ENCODE measurements at places on chromosomes 6 and 20. TPM values are rescaled to one million over a fixed set of nuclear protein-coding genes. Genes with fewer than 3 reads are reported as not detected.

Gene KIAA1755
- total RNA-seq: 51.5 TPM

Gene RHAG
- 2.4 TPM for total RNA-seq

DNA sequence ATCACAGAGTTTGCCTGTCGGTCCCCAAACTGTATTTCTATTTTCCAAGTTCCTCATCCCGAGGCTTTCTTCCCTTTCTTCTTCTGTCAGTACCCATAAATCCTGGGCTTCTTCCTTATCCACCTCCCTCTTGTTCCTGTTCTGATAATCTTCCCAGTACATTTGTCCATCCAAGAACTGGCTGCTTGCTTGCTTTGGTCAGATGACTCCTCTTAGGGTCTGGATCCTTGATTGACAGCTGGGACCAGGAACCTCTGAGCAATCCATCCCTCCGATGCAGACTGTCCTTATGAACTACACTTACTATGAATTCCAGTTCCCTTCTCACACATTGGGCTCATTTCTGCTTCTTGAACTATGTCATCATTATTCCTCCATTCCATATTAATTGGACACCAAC is 275.3 kb upstream of the CITED2 start:
- no peak for DNase-seq

DNA sequence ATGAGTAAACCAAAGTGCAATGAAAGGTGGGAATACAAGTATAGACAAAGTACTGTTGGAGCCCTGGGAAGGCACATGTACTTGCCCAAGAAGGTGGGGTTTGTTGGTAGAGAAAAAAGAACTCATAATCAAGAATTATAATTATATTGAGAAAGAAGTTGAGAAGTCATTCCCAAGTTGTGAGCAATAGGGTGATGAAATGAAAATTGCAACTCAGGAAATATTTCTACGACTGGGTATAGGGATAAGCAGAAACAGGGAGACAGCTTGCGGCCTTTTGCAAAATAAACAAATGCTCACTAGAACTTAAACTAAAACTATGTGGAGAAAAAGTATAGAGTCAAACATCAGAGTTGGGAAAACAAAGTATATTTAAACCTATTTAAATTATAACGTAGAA is 250.7 kb upstream of the FAM83B start:
- no peak for DNase-seq

DNA sequence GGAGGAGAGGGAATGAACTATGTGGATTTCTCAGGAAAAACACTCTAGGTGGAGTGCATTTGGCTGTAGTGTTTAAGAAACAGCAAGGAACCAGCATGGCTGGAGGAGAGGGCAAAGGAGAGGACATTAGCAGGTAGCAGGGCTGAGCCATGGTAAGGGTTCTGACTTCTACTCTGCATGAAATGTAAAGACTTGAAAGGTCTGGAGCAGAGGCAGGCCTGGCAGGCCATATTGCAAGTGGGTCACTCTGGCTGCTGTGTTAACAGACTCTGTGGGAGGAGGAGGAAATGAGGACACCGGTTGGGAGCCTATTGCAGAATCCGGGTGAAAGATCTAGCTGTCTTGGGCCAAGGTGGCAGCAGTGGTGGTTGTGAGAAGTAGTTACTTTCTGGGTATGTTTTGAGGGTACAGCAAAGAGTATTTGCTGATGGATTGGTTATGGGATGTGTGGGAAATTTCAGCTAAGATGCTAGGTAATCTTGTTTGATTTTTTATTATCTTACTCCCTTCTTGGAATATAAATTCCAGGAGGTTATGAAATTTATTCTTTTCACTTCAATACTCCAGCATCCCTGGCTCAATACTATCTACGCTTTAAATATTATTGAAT is 115.9 kb upstream of the BCLAF1 start:
- no peak for DNase-seq

GRCh38 chr20:25297141-25297905 is 49.4 kb downstream of the PYGB start:
- no peak for DNase-seq

GRCh38 chr6:89826029-89826528 is 3.6 kb upstream of the CASP8AP2 start:
- no peak for DNase-seq

DNA sequence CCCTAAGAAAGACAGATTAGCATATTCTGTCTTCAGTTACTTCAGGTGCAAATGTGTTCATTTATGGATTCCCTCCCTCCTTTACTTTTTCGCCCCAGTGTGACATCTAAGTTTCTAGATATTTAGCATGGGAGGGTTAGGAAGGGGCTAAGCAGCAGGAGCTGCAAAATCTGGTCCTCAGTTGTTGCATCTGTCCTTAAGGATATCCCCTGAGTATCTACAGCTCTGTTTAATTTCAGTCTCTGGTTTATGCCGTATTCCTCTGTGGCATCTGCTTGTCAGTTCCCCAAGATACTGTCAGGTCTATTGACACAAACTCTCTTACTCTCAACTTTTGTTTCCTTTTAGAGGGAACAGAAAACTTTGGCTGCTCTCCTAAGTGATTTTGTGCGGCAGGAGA is 754.6 kb upstream of the MAP3K7 start:
- DNase-seq: no peak

- no peak for DNase-seq
These were observed 41.7 kb upstream of the EMILIN3 start for GRCh38 chr20:41408156-41408794.

Gene TRIM31
- not detected for total RNA-seq

GRCh38 chr6:45951321-45952167 is 64.1 kb downstream of the CLIC5 start:
- no peak for DNase-seq

DNA sequence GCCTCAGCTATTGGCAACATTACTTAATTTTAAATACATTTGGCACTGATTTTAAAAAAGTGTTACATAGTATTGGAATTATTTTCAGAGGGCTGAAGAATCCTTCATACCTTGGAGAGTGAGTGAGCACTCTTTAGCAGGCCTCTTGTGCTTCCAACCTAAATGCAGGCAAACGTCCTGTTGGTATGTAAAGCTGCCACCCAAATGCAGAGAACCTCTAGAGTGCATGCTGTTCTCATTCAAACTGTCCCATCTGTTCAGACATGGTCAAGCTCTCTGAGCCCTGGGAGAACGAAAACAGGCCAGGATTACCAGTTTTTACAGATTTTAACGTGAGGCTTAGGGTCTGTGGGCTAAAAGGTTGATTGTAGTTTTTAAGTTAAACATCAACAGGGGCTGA is 378.0 kb upstream of the FLRT3 start:
- DNase-seq: no peak

DNA sequence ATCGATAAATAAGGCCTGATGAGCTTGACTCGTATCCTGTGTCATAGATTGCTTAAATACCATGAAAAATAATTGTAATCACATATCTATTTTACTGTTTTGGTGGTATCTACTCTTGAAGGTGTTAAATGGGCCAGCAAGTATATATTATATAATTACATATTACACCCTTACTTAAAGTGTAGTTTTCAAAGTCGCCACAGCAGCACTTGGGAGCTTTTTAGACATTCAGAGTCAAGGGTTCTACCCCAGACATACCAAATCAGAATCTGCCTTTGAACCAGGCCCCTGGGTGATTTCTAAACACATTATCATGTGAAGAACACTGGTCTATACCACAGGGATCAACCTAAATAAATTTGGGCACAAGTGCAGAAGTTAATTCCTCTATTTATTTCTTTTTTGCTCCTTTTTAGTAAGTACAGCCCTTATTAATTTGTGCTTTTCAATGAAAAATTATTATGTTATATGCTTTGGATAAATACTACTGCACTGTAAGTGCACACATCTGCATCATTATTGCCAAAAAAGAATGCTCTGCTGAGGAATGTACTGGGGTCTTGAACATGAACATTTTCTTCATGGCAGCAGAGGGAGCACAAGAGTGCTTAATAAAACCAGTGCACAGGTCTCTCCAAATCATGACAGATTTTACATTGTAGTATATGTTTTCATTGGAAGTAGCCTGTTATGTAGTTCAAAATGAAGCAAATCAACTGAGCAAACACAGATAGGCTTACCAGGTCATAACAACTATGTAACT is 3.1 kb upstream of the ATXN1 start:
- no peak for DNase-seq

GRCh38 chr6:149114167-149114566 is 203.3 kb upstream of the TAB2 start:
- peak; percentile 53 for DNase-seq

Gene RSPO3
- total RNA-seq: 4.0 TPM

- no peak for DNase-seq
These were observed 119.9 kb upstream of the ENPP5 start for GRCh38 chr6:46290421-46291274.

Gene BMP7
- total RNA-seq: 47.3 TPM

Gene BCAS4
- total RNA-seq: 7.8 TPM

Gene CD24
- total RNA-seq: 285 TPM

GRCh38 chr20:21228511-21228910 is 74.6 kb upstream of the XRN2 start:
- DNase-seq: no peak

- peak; percentile 51 for DNase-seq
These were observed 429.6 kb upstream of the JARID2 start for GRCh38 chr6:14816116-14816859.

DNA sequence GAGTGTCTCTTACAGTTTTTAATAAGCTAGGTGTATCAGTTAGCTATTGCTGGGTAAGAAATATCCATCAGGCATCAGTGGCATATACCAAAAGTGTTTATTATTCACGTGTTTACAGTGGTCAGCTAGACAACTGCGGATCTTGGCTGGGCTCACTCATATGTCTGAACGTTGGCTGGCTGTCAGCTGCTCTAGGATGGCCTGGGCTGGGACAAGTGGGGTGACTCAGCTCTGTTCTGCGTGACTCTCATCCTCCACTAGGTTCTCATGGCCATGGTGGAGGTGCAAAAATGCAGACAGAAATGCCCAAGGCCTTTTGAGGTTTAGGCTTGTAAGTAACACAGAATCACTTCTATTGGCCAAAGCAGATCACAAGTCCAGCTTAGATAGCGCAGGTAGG is 22.0 kb downstream of the ZNF341 start:
- DNase-seq: no peak

DNA sequence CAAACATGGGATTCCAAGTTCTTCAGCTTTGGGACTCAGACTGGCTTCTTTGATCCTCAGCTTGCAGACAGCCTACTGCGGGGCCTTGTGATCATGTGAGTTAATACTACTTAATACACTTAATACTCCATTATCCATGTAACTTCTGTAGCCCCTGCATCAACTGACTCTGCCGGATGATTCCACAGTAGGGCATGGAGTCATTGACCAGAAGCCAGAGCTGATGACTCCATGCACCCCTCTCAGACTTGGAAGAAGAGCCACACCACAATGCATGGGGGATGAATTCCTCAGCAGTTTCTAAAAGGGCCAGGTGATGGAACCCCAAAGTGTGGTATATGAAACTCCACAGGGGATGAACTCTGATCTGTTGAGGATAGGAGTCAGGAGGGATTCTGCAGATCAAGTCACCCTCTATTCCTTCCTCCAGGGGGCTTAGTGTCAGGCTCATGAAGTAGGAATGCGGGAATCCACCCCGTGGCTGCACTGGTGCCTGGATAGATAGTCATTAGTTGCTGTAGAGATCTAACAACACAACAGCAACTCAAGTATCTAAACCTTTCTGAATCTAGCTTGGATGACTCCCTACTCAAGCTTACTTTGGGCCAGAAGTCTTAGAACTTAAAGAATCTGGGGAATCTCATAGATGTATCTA is 70.2 kb downstream of the GPR6 start:
- DNase-seq: no peak
